ENCODE measurements at places on chromosomes 7 and 10.

DNA sequence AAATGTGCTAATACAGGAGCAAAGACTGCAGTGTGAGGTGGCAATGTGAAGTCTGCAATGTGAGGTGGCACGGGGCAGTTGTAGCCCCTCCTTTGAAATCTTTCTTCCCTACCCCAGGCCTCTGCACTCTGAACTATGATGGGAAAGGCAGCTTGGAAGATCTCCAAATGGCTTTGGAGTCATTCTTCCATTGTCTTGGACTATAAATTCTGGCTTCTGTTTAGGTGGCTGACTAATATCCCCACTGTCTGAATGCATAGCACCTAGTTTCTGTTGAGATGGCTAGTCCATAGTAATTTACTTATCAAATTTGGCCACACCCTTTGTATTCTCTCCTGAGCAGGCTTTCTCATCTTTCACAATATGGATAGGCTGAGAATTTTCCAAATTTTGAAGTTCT lies 175.0 kb downstream of the CFTR start:
- no peak for DNase-seq

DNA sequence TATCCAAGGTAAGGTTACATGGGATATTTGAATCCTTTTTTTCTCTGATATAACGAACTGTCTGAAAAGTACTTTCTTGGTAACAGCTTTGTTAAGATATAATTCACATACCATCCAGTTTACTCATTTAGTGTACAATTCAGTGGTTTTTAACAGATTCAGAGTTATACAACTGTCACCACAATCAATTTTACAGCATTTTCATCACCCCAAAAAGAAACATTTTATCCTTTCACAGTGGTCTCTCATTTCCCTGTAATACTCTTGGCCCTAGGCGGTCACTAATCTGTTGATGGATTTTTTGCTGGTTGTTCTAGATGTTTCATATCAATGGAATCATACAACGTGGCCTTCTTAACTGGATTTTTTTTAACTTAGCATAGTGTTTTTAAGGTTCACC lies 91.6 kb downstream of the GLCCI1 start:
- no peak for DNase-seq

- DNase-seq: no peak
These were observed 42.0 kb downstream of the MYL10 start for GRCh38 chr7:101586906-101587677.

GRCh38 chr7:67462781-67463191 lies 466.2 kb downstream of the TYW1 start:
- no peak for DNase-seq

DNA sequence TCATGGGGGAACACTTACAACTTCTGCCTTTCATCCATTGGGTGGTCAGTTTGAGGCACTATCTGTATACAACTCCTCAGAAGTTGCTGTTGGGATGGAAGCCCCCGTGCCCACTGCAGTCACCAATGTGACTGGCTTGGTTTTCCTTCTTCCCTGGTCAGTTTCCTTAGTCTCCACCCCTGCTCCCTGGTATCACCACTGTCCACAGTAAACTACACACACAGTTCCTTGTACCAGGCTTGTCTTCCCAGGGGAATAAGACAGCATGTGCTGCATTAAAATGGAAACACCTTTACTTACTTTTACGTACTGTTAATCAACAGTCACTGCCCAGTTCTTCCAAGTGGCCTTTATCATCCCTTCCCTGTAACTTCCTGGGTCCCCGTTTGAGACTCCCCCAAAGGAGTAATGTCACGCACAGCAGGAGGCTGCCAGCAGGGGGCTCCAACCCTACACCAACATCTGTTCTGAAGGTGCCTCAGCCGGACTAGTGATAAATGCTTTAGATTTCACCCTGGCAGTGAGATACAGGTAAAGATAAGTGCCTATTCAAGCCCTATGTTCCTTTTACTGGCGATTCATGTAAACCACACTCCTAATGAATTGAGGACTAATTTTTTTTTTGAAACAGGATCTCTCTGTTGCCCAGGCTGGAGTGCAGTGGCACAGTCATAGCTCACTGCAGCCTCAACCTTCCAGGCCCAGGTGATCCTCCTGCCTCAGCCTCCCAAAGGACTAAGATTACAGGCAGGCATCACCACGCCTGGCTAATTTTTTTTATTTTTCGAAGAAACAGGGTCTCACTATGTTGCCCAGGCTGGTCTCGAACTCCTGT lies 45.3 kb upstream of the PIK3AP1 start:
- DNase-seq: peak; percentile 20
